NCI-H69 (cell line): ENCODE measurements at places on chromosomes 16 and 17.

GRCh38 chr17:35002876-35003551 lies 22.7 kb downstream of the LIG3 start:
- DNase-seq = no peak

GRCh38 chr16:10386517-10387100 lies 748 bp downstream of the ATF7IP2 start:
- no peak for DNase-seq

DNA sequence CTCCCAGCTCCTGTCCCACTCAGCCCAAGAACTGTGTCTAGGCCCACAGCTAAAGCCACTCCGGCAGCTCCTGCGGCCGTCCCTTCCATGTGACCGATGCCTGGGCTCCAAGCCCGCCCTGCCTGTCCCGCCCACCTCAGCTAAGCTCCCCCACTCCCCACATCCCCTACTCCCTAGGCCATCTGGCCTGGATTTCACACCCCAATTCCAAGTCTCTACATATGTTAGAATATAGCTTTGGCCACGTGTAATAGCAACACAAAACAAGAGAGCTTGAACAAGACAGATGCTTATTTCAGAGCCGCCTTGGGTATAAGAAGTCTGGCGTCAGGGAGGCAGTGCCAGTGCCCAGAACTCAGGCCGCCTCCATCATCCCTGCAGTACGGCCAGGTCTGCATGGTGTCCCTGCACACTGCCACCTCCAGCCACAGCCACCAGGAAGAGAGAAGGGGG lies 30.0 kb upstream of the USP22 start:
- DNase-seq = no peak

DNA sequence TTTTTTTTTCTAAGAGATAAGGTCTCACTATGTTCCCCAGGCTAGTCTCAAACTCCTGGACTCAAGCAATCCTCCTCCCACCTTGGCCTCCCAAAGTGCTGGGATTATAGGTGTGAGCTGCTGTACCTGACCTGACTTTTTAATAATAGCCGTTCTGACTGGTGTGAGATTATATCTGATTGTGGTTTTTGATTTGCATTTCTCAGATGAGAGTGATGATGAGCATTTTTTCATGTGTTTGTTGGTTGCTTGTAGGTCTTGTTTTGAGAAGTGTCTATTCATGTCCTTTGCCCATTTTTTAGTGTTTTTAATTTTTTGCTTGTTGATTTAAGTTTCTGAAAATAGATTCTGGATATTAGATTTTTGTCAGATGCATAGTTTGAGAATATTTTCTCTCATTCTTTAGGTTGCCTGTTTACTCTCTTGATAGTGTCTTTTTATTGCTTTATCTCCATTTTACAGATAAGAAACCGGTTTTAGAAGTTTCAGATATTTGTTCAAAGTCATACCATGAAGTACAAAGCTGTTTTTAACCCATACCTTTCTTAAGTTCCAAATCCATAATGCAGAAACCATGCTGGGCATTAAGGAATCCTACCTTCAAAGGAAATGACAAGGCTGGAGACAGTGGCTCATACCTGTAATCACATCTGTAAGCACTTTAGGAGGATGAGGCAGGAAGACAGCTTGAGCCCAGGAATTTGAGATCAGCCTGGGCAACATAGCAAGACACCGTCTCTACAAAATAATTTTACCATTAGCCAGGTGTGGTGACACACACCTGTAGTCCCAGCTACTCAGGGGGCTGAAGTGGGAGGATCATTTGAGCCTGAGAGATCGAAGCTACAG lies 168.4 kb upstream of the TBX2 start:
- DNase-seq = no peak

- no peak for DNase-seq
Observed at GRCh38 chr16:31143011-31143693, 6.7 kb downstream of the PRSS36 start.

DNA sequence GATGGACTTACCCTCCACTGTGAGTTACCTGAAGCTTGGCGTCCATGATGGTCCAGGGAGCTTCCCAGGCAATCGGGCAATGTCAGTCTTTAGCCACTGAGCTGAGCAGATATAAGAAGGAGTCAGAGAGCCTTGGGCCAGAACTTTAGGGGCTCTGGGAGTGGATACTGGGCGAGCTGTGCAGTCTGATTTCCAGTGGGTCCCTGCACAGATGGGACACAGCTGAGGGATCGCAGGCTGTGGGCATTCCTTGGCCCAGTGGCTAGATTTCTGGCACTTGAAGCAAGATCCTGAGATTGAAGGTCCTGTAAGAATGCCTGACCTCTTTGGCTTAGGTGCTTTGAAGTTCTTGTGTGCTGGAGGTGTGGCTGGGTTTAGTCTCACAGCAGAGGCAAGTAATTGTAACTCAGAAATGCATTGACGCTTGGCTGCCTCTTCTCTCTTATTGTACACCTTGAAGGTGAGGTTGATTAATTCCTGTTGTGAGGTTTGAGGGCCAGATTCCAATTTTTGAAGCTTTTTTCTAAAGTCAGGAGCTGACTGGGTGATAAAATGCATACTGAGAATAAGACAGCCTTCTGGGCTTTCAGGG lies 2283.8 kb downstream of the TP53TG3F start:
- no peak for DNase-seq

DNA sequence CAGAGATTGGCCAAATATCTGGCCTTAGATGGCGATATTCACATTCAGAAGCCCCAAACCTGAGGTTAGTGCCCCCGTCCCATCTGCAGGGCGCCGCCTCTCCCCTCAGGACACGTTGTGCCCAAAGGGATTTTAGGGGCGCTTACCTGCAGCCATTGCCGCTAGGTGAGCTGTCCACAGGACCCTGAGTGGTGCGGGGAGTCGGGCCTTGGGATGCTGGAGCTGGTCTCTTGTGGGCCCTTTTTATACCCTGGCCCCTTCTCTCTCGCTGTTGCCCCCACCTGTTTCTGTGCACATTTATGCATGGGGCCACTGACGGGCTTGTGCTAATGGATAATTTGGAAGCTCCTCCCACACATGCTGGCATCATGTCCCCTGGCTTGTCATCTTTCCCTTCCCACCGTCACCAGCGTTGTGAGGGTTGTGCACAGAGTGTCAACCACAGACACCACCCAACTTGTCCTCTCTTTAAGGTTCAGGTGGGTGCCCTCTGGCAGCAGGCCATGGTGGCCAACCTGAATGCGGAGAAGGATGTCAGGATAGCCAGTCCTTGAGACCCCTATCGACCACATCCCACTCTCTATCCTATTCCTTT lies at the start of gene CSHL1:
CSHL1 (minus strand) TSS at position 218 of the 595 bp plus-strand sequence; CDS start at position 156, 62 bp downstream.
- no peak for DNase-seq

DNA sequence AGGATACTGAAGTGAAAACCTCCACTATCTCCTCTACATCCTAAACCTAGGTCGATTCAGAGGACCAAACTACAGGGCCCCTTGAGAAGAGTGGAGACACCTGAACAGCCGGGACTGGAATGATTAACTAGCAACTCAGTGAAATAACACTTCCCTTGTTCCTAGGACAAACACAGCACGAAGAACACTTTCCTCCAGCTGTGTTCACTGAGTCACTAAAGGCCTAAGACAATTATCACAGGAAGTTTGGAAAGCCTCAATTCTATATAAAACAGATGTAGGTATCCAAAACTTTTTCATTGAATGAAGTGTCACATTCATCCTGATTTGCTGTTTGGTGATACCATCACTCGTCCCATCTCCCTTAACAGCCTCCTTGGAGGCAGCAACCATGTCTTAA lies 15.5 kb upstream of the CUEDC1 start:
- DNase-seq = no peak

- peak; percentile 15 for DNase-seq
Observed at GRCh38 chr16:6484081-6484480, 848.6 kb upstream of the RBFOX1 start.

DNA sequence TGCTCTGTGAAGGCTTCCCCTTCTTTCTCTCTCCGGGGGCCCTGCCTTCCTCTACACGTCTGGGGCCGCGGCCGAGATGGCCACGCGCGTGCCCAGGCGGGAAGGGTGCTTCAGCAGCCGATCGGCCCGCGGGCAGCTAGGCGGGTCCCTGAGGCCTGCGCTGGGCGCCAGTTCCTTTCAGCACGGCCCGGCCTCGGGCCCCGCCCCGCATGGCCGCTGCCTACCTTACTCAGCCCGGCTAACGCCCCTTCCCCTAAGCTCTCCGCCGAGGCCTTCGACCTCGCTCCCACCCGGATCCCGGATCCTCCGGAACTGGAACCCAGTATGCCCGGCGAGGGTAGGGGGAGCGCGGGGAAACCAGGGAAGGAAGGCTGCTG lies 335 bp downstream of the TMEM11 start:
- DNase-seq = peak; percentile 55

- DNase-seq = no peak
Observed at GRCh38 chr16:84454611-84455010, 49.8 kb downstream of the MEAK7 start.

- DNase-seq = no peak
Observed at GRCh38 chr17:33370401-33370800, 77.3 kb upstream of the ASIC2 start.

- no peak for DNase-seq
Observed at GRCh38 chr17:43868226-43868994, 21.4 kb downstream of the CD300LG start.

DNA sequence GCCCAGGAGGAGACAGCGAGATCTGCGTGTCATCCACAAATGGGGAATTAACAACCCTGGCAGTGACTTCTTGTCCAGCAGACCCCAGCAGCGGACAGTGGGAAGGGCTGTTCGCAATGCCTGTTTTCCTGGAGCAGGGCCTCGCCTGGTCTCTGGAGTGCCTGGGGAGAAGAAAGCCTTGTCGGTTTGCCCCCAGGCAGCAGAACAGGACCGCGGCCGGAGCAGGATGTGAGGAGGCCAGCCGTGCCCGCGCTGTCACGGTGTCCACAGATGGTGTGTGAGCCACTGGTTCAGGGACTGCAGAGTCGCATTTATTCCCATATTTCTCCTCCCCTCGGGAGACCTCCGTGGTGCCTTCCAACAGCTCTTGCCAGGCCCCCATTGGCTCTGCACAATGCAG lies 68.5 kb upstream of the GSE1 start:
- DNase-seq = no peak

- DNase-seq = no peak
Observed at GRCh38 chr17:57557416-57557815, 187.7 kb downstream of the CCDC182 start.

DNA sequence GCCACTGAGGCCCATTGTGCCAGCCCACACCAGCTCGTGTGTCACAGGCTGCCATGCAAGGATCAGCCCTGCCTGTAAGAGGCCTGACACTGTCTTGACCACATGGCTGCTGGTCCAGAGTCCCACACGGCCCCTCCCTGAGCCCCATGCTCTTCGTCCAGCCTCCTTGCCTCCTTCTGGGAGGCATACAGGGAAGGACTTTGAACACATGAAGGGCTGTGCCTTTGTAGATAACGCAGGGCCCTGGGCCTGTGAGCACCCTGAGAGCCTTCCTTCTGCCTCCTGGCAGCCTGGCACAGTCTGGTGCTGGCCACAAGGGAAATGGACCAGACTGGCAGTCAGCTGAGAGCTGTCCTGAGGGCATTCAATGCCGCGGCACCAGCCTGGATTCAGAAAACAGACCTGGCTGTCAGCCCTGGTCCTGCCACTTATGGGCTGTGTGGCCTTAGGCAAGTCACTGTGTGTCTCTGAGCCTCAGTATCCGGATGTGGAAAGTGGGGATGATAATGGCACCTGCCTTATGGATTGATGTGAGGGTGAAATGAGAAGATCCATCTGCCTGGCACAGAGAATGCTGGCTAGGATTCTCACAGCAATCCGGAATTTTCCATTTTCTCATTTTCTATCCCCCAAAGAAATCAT lies 19.2 kb upstream of the SPNS2 start:
- DNase-seq = no peak

DNA sequence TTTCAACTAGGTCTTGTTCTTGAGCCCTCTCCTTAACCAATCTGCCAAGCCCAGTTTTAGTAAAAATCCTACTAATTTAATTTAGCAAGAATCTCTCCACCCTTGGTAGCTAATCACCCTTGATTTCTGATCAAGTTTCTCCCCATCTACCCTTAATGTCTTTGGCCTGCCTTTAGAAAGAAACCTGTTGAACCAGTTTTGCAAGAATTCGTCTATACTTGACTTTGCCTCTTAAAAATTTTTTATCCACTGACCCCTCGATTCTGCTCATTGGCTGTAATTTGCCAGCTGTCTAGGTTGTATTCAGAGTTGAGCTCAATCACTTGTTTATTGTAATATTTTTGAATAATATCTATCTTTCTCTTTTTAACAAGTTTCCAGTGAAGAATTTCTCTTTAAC lies 1138.5 kb downstream of the CDH11 start:
- no peak for DNase-seq

DNA sequence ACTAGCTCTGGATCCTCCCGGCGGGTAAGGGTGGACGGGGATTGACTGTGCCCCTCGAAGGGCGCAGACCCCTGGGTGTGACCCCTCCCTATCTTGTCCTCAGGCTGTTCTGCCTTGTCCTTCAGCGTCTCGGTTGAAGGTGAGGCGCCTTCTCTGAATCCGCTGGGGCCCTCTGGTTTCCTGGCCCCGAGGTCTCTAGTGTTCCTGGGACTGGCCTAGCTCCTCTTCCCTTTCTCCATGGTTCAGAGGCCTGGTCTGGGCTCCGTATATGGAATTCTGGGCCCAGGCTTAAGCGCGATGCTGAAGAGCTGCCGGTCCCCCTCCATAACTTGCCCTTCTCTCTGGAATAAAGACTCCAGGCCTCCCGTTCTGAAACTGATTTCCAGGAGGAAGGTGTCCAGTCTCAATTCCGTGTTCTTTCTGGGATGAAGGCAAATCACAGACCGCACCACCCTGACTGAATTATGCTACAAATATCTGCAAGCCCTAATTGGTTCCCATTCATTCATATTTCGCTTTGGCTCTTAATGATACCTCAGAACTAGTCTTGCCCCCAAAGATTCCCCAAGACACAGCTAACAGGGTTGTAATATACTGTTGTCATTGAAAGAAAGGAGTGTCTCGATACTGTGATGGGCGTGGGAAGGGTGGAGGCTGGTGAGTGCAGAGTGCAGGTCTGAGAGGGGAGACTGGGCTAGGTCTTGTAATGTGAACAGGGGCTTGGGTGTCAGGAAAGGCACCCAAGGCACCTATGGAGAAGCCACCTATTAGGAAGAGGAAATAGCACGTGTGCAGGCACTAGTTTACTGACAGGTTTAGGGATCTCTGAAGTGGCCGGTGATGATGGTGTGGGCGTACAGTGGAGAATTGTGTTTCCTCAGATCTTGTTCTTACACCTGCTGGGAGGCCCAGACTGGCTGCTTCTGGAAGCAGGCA lies 851 bp downstream of the EDC4 start:
- no peak for DNase-seq

DNA sequence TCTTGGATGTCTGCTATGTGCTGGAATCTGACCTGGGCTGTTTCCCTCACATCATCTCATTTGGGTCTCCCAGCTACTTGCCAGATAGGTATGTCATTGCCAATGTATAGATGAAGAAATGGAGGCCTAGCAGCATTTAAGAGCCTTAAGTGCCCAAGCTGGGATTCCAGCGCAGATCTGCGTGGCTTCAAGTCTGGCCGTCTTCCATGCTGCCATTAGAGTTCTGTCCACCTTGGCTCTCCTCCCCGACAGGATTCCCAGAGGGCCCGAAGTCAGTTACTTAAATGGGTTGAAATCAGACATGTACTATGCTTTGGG lies 33.0 kb upstream of the CCR7 start:
- no peak for DNase-seq
